ENCODE measurements at places on chromosomes 1 and 21.

DNA sequence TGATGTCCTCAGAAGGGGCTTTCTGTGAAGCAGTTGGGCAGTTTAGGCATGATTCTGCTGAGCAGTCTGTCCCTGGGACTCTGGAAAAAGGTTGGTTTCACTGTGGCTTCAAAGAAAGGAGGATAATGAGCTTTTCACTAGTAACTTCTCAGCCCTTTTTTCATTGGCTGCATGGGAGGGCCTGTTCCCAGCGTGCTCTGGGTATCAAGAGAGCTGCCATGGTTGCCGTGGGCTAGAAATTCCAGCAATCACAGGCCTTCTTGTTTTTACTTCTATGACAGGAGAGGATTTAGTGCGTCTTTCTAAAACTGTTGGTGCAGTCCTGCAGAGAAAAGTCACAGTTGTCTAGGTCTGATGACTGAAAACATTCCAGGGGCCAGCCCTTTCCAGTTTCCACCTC is 7.2 kb downstream of the SZRD1 start:
- DNase-seq, result no peak

- no peak for DNase-seq
Observed at GRCh38 chr1:184242507-184242943, 144.3 kb upstream of the C1orf21 start.

DNA sequence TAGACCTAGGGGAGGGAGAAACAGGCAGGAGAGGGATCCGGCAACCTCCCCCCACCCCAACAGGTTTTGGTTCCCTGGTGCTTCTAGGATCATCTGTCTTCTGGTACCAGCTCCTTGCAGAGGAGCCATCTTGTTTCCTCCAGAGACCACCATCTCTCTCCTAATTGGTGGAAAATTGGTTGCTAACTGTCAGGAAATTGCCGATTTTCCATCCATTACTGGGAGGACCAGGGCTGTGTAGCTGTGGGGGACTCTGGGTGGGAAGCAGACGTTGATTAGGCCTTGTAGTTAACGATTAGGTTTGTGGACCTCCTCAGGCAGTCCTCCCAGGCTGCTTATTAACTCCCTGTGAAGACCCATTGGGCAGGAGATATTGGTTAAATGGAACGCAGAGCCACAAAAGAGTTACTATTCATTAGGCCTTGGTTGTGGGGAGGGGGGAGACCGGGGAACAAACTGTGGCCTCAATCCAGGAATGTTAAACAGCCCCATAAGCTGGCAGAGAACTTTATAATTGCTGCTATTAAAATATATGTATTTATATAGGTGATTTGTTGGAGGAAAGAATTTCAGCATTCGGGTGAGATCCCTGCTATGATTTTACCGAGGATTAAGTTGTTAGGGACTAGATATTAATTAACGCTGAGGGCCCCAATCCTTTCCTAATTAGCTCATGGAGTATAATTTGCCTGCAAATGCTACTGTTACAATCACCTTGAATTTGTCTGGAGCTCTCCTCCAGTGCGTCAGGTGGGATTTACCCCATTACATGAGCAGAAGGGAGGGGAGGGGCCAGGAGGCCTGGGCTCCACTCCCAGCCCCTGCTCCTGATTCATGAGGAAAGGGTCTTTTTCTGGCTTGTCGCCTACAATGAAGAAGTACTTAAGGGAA is 61.2 kb upstream of the TRABD2B start:
- DNase-seq, result no peak

DNA sequence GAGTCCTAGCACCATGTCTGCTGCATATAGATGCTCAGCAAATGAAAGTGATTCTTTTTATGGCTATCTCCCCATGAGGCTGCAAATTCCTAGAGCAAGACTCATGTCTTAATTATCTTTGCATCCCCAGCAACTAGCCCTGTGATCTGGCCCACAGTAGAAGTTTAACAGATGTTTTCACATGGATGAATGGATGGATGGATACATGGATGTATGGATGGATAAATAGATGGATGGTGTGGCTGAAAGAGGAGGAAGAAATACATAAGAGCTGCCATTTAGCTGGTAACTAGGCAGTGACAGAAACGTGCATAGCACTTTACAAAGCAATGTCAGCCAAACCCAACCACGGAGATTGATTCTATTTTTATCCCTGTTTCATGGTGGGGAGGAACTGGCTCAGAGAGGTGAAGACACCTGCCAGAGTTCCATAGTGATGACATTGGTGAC is 32.7 kb upstream of the ZBTB40 start:
- no peak for DNase-seq

- DNase-seq, result no peak
Observed at GRCh38 chr1:38456531-38456876, 403.1 kb downstream of the RRAGC start.

DNA sequence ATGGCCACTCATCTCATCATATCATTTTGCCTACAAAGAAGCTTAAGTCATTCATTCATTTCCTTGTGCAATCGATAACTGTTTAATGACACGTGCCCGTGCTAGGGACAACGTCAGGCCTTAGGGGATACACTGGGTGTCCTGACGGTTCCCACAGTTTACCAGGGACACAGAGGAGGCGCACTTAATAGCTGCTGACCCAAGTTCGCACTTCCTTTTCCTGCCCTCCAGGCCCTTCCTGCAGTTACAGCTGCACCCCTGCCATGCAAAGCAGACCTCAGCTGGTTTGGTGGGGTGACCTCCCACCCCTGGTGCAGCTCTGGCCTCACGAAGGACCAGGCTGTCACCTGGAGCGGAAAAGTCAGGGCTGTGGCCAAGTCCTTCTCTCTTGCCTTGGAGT is 4.2 kb downstream of the SPATA21 start:
- DNase-seq, result no peak

- DNase-seq, result no peak
Observed at GRCh38 chr1:170494369-170494768, 37.6 kb upstream of the GORAB start.

- no peak for DNase-seq
Observed at GRCh38 chr1:232990176-232991128, 40.0 kb downstream of the NTPCR start.

GRCh38 chr1:153506831-153507413 is 28.9 kb downstream of the S100A6 start:
- DNase-seq, result no peak

GRCh38 chr1:14340002-14340785 is 258.3 kb upstream of the KAZN start:
- no peak for DNase-seq

GRCh38 chr1:20367116-20367585 is 76.5 kb downstream of the VWA5B1 start:
- DNase-seq, result no peak

DNA sequence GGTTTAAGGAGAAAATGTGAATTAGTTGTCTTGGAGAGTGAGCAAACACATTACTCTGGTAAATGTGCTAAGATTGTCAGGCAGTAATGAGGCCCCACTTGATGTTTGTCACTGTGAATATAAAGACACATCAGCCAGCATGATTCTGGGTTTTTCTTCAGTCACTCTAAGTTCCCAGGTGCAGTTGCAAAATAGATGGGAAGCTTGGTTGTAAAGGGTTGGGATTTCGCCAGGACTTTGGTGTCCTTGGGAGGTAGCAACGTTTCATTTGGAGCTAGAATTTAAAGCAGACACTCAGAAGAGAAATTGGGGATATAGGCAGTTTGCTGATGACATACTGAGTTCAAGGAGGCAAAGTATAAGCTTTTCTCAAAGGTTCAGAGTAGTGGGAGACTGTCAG is 154.3 kb downstream of the MAST2 start:
- no peak for DNase-seq

DNA sequence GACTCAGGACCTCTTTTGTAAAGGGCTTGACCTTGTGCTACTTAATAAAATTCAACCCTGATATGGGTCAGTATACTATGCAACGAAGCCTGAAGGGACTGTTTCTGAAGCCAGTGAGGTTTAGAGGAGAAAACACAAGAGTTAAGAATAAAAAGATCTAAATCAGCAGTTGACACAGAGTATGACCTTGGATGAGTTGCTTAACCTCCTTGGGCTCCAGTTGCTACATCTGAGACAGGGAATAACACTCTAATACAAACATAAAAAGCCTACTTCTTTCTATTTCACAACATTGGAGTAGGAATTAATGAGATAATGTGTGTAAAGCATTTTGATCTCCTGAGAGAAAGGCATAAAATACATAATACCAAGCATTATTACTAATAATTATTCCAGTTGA is 882.4 kb upstream of the ADGRL2 start:
- DNase-seq, result no peak

DNA sequence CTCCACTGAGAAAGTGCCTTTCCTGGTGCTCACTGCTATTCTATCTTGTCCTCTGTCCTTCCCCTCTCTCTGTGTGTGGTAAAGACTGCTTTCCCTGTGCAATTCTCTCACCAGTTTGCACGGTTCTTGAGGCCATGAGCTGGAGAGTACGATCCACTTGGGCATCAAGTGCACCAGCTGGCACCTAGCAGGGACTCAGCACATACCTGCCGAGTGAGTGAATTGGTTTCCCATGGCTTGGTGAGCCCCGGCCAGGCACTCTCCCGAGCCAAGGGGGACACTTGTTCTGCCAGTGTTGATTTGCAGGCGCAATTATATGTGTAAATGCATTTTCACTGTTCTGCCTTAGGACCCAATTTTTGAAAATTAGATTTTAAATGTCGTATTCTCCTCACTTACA is 313.5 kb downstream of the DISC1 start:
- DNase-seq, result no peak

- no peak for DNase-seq
Observed at GRCh38 chr1:173863224-173864161, 4.3 kb downstream of the GAS5 start.

GRCh38 chr21:41900401-41900800 is 21.3 kb upstream of the PRDM15 start:
- DNase-seq, result no peak

DNA sequence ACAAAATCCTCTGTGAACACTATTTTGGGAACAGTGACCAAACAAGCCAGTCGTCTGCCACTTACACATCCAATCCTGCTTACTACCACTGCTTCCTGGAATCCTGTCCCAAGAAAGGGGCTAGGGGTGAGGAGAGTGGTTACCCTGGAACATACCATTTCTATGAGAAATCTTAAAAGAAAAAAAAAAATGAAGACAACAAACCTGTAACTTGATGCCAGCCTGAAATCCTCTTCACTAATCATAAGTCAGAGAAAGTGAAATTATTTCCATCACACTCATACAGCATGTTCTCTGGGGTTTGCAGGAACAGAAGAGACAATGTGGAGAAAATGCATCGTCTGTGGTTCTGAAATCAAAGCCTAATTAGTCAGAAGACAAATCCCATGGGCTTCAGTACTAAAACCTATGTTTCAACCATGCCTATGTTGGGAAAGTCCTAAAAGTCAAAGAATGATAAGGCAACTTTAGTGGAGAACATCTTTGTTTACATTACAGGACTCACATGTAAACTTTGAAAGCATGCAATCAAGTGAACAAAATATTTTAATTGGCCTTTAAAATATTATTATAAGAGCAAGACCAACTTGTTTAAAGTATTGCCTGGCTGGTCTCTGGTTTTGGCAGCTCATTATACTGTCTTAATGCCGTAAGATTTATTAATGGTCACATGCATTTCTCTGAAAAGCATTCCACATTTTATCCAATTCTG is 220.7 kb downstream of the LTN1 start:
- no peak for DNase-seq

GRCh38 chr1:246797597-246797996 is 73.4 kb downstream of the SCCPDH start:
- DNase-seq, result no peak

DNA sequence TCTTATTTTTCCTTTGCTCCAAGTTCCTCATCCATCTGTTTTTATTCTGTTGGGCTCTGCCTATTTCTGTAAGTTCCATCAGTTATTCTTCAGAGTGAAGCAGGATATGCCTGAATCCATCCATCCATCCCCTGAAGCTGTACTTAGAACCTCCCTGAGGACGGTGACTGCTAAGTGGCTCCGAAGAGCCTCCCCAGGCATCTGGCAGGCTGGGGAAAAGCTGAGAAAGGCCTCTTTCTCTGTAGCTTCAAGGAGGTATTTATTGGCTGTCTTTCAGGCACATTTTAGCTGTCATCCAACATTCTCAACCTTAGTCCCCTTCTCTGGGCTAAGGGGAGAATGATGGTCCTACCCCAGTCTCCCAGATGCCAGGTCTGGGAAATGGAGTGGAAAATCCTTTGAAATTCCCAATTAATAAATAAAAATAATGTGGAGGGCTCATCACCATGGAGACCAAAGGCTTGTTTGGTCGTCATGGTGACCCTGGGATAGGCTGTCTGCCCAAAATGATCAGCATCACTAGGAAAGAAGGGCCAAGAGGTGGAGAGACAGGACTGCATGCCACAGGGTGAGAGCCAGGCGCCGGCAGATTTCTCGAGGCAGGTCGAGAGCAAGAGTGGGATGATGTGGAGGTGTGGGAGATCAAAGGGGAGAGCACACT is 82.0 kb downstream of the UBIAD1 start:
- DNase-seq, result no peak

DNA sequence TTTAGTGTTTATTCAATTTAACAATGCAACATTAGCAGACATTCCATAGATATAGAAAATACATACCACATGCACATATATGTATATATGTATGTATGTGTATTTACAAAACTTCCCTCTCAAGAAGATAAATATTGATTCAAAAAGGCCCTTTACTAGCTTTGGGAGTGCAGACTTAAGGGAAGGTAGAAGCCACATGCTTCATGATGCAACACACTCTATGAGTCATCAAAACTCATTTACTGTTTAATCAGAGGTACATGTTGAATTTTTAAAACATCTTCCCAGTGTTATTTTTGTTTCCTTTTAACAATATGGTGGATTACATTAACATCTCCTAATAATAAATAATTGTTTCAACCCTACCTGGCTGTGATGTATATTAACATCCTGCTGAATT is 61.4 kb upstream of the KIRREL1 start:
- no peak for DNase-seq

- no peak for DNase-seq
Observed at GRCh38 chr1:88985692-88986091, 6.7 kb downstream of the KYAT3 start.

GRCh38 chr1:39159224-39160036 is 45.1 kb upstream of the MACF1 start:
- DNase-seq, result no peak

GRCh38 chr1:200931776-200932175 is 37.1 kb downstream of the INAVA start:
- DNase-seq, result no peak

- no peak for DNase-seq
Observed at GRCh38 chr1:182147136-182147820, 85.8 kb upstream of the ZNF648 start.

- DNase-seq, result no peak
Observed at GRCh38 chr1:5109633-5110032, 455.2 kb downstream of the AJAP1 start.

- DNase-seq, result no peak
Observed at GRCh38 chr1:51284487-51284954, 45.8 kb downstream of the TTC39A start.

- DNase-seq, result no peak
Observed at GRCh38 chr21:46078978-46079351, 18.9 kb upstream of the COL6A2 start.

Measured in stimulated activated CD8-positive, alpha-beta memory T cell treated with anti-CD3 and anti-CD28 coated beads, Interleukin-4, amount 100 ng/mL, for 4 hours (primary cell).